ENCODE measurements at places on chromosomes 4 and X.

DNA sequence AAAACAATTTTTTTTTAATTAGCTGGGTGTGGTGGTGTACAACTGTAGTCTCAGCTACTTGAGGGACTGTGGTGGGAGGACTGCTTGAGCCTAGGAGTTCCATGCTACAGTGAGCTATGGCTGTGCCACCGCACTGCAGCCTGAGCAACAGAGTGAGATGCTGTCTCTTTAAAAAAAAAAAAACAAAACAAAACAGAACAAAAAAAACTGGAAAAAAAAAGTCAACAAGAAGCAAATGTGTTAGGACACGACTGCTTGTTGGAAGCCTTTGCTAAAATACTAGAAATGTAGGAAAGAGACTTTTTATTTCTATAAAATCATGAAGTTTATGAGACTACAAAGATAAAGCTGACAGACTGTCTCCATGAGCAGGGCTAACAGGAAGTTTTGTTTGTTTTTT is 87.2 kb downstream of the SH3RF1 start:
- no peak for DNase-seq

- no peak for DNase-seq
Observed at GRCh38 chrX:136839196-136839595, 41.3 kb downstream of the RBMX start.

- no peak for DNase-seq
Observed at GRCh38 chr4:128550060-128550459, 259.4 kb upstream of the JADE1 start.

GRCh38 chr4:610411-611261 is 14.7 kb upstream of the PDE6B start:
- DNase-seq: no peak

- DNase-seq: no peak
Observed at GRCh38 chr4:55345054-55345453, 988 bp upstream of the SRD5A3 start.

- DNase-seq: peak; percentile 22
Observed at GRCh38 chrX:15854080-15854655, 445 bp downstream of the AP1S2 start.

GRCh38 chr4:143701365-143701764 is 890 bp upstream of the FREM3 start:
- DNase-seq: no peak

GRCh38 chr4:136803433-136803832 is 728.9 kb downstream of the PCDH18 start:
- no peak for DNase-seq

GRCh38 chr4:8534611-8535010 is 45.6 kb upstream of the GPR78 start:
- no peak for DNase-seq

GRCh38 chrX:41921492-41922430 is 1.6 kb downstream of the CASK start:
- DNase-seq: no peak

DNA sequence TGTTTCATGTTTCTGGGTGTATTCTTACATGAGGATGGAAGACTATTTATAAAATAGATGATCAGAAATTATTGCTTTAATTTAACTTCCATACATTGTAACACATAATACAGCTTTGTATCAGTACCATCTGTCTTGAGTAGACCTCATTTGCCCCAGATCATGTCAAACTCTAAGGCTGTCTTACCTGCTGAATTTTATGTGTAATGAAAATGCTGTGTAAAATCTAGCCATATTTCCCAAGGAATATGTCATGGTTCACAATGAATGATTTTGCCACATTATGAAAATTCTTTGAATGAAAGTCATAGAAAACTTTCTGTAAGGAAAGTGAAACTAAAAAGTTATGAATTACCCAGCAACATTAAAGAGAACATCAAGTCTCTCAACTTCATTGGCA is 7.4 kb downstream of the BDH2 start:
- no peak for DNase-seq

DNA sequence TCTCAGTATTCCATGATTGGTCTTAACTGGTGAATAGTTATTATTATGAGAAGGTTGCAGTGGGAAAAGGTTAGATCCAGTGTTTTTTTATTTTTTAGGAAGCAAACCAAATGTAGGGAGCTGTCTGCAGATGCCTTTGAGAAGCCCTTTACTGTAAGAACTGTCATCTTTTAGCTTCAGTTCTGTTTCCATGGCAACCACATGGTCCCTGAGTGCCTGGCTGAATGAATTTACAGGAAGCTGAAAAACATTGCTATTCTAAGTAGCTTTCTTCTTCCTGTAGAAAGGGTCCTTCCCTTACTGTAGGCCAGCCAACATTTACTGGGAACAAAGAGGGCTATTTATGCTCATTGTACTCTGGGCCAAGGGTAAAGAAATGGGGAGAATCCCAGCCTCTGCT is 103.3 kb downstream of the DCLK2 start:
- DNase-seq: no peak

DNA sequence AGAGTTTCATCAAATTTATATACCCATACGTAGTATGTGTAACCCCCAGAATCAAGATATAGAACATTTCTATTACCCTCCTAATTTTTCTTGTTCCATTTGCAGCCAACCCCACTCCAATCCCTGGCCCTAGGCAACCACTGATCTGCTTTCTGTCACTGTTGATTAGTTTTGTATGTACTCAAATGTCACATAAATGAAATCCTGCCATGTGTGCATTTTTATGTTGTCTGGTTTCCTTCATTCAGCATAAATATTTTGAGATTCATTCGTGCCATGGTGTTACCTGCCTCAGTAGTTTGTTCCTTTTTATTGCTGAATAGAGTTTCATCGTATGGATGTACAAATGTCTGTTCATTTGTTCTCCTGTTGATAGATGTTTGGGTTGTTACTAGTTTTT is 126.3 kb downstream of the MID1IP1 start:
- DNase-seq: no peak

GRCh38 chr4:47483745-47484144 is 1.3 kb upstream of the ATP10D start:
- no peak for DNase-seq

GRCh38 chrX:71909956-71910355 is 689 bp upstream of the NHSL2 start:
- DNase-seq: no peak

DNA sequence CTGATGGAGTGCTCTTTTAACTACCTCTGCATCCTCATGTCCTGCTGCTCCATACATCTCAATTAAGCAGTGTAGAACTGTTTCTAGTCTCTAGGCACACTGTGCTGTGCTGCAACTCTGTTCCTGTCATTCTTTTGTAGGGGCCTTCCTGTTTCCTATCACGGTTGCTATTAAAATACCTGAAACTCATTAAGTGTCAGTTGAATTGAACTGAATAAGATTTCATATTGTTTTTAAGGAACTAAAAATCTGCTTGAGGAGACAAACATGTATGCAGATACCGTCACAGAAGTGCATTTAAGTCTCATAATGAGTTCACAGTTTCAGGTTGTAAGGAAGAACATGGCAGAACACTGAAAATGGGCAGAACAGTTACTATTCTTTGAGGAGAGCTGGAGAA is 170.1 kb downstream of the LARP7 start:
- no peak for DNase-seq

GRCh38 chrX:124274438-124275181 is 57.9 kb upstream of the TEX13D start:
- DNase-seq: no peak

GRCh38 chrX:16155581-16156096 is 11.6 kb upstream of the MAGEB17 start:
- DNase-seq: no peak

DNA sequence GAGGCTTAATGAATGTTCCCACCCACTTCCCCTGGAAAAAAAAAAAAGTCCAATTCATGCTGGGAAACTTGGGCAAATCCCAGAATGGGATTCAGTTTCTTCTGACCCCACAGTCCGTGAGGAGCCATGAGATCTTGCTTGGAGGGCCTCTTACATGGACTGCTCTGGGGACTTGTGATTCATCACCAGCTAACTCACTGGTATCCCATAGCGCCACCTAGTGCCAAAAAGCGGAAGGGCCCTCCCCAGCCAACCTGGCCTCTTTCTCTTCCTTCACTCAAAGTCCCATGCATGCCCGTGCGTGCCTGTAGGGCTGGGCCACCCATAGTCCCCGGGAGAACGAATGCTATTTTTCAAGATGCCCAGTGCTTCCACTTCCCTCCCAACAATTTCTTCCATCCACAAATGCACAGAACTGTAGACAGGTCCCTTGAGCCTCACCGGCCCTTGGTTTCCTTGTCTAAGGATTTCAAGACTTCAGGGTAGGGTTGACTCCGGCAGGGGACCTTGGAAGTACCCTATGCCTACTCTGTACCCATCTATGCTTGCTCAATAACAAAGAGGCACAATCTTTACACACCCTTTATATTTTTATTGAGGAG is 5.1 kb downstream of the RTL5 start:
- DNase-seq: peak; percentile 61

DNA sequence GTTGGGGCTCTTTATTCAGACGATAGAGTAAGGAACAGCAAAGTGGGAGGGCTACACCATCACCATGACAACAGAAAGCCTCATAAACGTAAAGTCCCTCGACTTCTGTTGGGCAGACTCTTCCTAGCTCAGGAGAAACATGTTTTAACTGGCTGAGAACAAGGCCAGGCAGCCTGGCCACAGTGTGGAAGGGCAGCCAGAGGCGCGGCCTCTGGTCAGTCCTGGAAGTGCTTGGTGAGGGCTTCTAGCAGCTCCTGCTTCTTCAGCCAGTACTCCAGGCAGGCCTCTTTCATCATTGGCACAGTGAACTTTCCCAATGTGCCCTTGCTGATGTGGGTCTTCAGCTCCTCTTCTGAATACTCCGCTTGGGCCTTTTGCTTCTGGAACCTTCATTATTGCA is 690.9 kb downstream of the PCDH19 start:
- no peak for DNase-seq

GRCh38 chrX:119954374-119954773 is 10.8 kb upstream of the NKAP start:
- no peak for DNase-seq

DNA sequence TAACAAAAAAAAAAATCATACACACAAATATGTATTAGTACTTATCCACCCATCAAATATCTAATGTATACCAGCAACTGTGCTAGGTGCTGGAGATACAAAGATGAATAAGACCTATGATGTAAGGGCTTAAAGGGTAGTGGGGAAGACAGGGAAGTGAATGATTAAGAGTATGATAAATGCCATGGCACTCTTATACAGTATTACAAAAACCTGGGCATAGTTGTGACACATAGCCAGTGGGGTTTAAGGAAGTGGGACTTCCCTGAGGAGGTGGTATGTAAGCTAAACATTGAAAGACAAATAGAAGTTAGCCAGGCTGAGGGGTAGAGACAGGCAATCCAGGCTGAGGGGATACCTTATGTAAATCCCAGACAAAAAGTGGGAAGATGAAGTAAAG is 23.5 kb downstream of the CHM start:
- DNase-seq: no peak

GRCh38 chr4:6964858-6965257 is 55.2 kb downstream of the TBC1D14 start:
- no peak for DNase-seq

- no peak for DNase-seq
Observed at GRCh38 chrX:100358766-100359165, 51.3 kb downstream of the PCDH19 start.

DNA sequence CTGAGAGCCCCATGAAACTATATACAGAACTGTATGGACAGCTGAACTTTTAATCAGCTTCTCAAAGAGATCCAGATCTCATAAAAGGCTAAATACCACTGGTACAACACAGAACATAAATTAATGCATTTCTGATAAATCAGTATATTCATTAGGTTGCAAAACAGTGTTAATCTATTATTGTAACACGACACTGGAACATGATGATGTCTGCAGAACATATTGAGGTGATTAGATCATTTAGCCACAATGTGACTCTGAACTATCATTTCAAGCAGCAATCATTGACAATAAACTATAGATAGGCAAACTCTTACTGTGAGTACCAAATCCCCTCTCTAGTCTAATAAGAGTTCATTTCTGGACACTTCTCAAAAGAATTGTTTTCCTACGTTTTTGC is 50.3 kb downstream of the GASK1B start:
- no peak for DNase-seq

GRCh38 chr4:40976343-40976742 is 226.6 kb downstream of the NSUN7 start:
- no peak for DNase-seq

- no peak for DNase-seq
Observed at GRCh38 chr4:104491481-104492182, 3.1 kb downstream of the CXXC4 start.

DNA sequence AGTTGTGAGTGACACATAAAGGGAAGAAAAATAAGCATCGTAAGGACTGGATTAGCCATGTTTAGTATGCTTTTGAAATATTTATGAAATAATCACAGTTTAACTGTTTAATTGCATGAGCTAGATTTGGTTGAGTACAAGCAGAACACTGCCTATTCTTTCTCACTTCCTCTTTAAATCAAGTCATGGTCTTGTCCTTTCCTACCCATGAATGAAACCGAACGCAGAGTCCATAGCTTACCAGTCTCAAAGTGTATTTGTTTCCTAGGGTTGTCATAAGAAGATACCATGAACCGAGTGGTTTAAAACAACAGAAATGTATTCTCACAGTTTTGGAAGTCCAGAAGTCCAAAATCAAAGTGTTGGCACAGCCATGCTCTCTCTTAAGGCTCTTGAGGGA is 684.0 kb upstream of the MAGEB2 start:
- DNase-seq: no peak

DNA sequence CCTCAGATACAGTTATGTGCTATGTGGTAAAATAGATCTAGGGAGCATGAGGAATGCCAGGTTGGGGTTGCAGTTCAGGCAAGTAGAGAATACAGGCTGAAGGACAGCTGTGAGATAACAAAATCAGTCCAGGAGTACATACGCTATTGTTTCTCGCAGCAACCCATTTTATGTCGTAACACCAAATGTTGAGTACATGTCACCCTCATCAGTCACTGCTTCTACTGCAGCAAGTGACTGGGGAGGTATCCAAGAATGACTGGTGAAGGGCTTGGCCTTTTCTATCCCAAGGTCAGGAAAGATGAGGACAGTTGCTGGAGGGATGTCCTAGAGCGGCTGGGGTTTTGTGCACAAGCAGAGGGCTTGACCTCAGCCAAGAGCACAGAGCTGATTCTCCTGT is 172.1 kb downstream of the CBR4 start:
- DNase-seq: no peak

DNA sequence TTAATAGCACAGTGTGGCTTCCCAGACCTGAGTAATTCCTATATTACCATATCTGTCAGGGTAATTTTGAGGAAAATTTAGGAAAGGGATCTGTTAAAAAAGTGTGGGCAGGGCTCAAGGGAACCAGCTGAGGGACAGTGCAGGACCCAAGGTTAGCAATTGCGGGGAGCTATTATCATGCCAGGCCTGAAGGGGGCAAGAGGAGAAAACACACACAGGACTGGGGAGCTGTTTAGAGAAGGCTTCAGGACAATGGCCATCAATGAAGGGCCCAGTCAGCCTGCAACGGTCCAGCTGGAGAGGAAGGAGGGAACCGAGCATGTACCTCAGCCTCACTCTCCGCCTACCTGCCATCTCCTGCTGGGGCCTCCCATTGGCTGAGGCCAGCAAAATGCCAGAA is 19.0 kb upstream of the NHS start:
- DNase-seq: no peak

DNA sequence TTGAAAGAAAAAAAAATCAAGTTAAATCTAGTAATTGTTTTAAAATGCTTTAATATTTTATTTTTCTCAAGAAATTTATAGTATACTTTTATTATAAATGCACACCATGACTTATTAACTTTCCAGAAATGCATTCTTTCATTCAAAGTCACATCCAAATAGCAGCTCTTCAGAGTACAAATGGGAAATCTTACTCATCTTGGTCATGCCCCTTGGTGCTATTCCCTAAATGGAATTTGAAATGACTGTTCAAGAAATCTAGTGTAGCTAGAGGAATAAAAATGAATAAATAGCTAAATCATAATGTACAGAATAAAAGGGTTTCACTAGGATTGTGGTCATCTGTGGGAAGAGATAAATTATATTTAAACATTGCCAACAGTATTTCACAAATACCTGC is 1139.7 kb downstream of the PCDH18 start:
- no peak for DNase-seq

Measured in activated CD8-positive, alpha-beta memory T cell treated with anti-CD3 and anti-CD28 coated beads for 1 hour (primary cell).